GM23338 (cell line): ENCODE measurements at places on chromosomes 12 and 14. TPM values are rescaled to one million over a fixed set of nuclear protein-coding genes. Genes with fewer than 3 reads are reported as not detected.

The IL31 gene
- total RNA-seq: not detected in 2 replicates

The FAM234B gene
- total RNA-seq: 20.1 and 21.1 TPM in 2 replicates

DNA sequence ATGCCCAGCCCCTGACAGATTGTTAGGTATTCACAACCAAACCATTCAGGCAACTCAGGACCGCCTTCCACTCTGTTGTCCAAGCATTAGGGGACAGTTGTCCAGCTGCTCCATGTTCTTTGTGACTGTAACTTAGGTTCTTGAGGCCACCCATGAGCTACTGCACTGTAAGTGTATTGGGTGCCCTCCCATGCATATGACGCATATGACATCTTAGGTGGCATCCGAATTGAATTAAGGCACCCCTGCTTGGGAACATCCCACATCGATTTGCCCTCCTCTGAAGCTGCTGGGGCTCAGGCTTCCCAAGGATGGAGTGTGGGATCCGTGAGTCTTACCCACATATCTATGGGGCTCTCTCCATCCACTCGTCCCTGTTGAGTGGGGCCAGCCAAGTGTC is 17.7 kb downstream of the RFLNA start:
- no peak for DNase-seq

DNA sequence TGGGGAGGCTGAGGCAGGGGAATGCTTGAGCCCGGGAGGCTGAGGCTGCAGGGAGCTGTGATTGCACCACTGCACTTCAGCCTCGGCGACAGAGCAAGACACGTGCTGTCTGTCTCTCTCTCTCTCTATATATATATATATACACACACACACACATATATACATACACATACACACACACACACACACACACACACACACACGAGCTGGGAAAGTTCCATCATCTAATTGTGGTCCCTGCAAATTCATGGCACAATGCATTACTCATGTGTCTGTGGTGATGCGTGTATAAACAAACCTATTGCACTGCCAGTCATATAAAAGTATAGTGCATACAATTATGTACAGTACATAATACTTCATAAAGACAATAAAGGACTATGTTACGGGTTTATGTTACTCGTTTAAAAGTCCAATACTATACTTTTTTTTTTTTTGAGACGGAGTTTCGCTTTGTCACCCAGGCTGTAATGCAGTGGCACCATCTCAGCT is 36.6 kb downstream of the WDR89 start:
- DNase-seq: no peak

DNA sequence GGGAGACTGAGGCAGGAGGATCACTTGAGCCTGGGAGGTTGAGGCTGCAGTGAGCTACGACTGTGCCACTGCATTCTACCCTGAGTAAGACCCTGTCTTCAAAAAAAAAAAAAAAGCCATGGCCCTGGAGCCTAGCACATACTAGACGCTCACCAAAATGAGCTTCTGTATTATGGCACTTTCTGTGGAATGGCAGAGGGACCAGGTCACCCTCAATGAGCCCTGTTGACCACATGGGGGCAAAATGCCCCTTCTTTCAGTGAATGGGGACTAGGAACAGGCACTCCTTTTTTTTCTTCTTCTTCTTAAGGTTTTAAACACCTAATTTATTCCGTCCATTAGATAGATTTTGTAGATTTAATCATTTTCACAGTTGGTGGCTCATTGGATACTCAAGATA is 50.5 kb downstream of the FAM222A start:
- peak; percentile 48 for DNase-seq
